ENCODE measurements at places on chromosomes 3 and 15. TPM values are rescaled to one million over a fixed set of nuclear protein-coding genes. Genes with fewer than 3 reads are reported as not detected.
A peak's percentile ranks its signal among the peaks of the same experiment; 100 is the strongest.

- DNase-seq = no peak
- no peaks in the 10 kb centered on the region for H3K36me3 ChIP-seq
- no peaks in the 10 kb centered on the region for H3K4me1 ChIP-seq
These were observed 768.6 kb upstream of the GOLIM4 start for GRCh38 chr3:168864107-168865021.

DNA sequence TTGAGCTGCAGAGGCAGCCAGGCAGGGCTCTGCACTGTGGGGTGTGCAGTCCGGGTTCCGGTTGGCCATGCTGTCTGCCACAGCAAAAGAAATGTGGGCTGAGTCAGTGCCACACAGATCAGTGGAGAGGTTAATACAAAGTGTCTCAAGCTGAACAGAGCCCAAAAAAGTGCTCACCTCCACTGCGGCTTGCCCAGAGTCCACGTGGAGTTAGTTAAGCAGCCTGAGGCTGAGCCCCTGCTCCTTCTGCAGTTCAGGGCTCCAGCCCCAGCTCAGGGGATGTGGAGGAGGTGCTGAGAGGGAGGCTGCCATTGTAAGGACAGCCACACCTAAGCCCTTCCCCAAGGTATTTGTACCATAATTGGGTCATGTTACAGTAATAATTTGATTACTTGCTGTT, 85.3 kb downstream of the LRRK1 start:
- no peak for DNase-seq
- no peaks in the 10 kb centered on the region for H3K36me3 ChIP-seq
- H3K27ac ChIP-seq = no peak overlapping the region
- peaks cover 11% of the 10 kb centered on the region for H3K4me1 ChIP-seq

DNA sequence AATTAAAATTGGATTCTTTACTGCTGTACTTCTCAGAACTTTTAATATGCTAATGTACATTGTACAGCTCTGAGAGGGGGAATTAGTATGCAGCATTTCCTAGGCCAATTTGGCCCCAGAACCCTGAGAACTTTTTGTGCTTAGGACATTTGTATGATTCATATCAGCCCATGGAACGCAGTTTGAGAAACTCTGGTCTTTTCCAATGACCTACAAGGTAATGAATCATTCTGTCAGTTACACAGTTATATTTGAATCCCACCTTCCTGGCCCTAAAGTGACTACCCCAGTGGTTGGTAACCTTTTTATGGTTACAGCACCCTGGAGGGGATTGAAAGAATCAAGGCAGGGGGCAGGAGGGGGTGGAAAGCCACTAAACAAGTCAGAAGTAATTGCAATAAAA, 25.6 kb upstream of the KBTBD12 start:
- no peak for DNase-seq
- H3K4me3 ChIP-seq = no peak overlapping the region
- H3K27me3 ChIP-seq = no peaks in the 10 kb centered on the region
- no peak overlapping the region for H3K27ac ChIP-seq
- H3K4me1 ChIP-seq = peaks cover 16% of the 10 kb centered on the region
- H3K36me3 ChIP-seq = no peaks in the 10 kb centered on the region

DNA sequence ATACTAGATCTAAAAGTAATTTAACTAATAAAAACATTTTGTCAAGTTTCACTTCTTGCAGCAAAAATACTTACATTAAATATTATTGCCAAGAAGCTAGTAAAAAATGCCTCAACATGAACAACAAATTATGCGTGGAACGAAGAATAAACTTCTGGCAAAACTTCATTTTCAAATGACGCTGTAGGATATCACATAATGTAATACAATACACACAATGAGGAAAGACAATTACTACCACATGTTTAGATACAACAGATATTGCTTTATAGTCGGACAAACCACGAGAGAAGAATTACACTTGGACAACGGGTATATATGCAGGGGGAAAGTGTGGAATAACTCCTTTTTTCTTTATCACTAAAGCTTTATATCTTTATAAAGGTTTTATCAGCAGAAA, 21.6 kb downstream of the P3H2 start:
- no peaks in the 10 kb centered on the region for H3K4me1 ChIP-seq
- H3K27me3 ChIP-seq = no peaks in the 10 kb centered on the region
- no peak overlapping the region for H3K27ac ChIP-seq
- H3K36me3 ChIP-seq = no peaks in the 10 kb centered on the region
- no peak overlapping the region for H3K4me3 ChIP-seq

- H3K4me3 ChIP-seq = no peak overlapping the region
- H3K4me1 ChIP-seq = peaks cover 18% of the 10 kb centered on the region
- H3K27ac ChIP-seq = no peak overlapping the region
- no peaks in the 10 kb centered on the region for H3K36me3 ChIP-seq
- DNase-seq = no peak
These were observed 7.7 kb downstream of the FAM107A start for GRCh38 chr3:58569287-58570001.

DNA sequence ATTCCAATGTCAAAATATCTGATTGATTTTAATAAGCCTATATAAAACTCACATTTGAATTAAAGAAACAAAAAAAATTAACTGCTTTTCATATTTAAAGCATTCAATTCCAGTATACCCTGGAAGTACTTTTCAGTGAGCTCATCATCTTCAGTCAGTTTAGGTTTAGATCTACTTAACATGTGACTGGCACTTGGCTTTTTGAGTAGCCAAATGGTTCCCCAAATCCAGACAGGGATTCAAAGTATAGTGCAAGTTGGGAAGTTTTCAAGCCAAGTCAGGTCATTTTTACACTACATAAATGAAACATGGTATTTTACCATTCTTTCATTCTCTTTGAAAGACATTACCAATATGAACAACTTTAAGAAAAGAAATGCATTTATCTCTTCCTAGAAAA, 57.5 kb downstream of the ATP8B4 start:
- no peaks in the 10 kb centered on the region for H3K36me3 ChIP-seq
- H3K4me1 ChIP-seq = no peaks in the 10 kb centered on the region
- H3K4me3 ChIP-seq = no peak overlapping the region

DNA sequence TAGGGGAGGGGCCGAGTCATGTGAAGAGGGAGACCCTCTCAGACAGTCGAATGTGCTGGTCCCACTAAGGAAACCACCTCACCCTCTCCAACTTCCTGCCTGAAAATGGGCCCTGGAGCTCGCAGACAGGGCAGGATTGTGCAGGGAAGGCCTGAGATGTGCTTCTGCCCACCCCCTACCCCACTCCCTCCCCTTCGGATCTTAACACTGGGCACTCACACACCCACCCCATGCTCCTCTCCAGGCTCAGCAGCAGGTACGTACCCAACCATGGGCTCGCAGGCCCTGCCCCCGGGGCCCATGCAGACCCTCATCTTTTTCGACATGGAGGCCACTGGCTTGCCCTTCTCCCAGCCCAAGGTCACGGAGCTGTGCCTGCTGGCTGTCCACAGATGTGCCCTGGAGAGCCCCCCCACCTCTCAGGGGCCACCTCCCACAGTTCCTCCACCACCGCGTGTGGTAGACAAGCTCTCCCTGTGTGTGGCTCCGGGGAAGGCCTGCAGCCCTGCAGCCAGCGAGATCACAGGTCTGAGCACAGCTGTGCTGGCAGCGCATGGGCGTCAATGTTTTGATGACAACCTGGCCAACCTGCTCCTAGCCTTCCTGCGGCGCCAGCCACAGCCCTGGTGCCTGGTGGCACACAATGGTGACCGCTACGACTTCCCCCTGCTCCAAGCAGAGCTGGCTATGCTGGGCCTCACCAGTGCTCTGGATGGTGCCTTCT, 20.0 kb downstream of the ATRIP start:
- H3K36me3 ChIP-seq = peaks cover 16% of the 10 kb centered on the region
- H3K4me1 ChIP-seq = peaks cover 35% of the 10 kb centered on the region
- peak overlapping the region; percentile 98 for H3K27ac ChIP-seq
- H3K4me3 ChIP-seq = peak overlapping the region; percentile 56
- H3K27me3 ChIP-seq = no peaks in the 10 kb centered on the region

GRCh38 chr15:97902140-97902780, 58.2 kb upstream of the ARRDC4 start:
- peaks cover 7% of the 10 kb centered on the region for H3K27me3 ChIP-seq
- no peaks in the 10 kb centered on the region for H3K36me3 ChIP-seq
- no peak for DNase-seq
- no peak overlapping the region for H3K27ac ChIP-seq
- no peak overlapping the region for H3K4me3 ChIP-seq
- H3K4me1 ChIP-seq = no peaks in the 10 kb centered on the region

- no peaks in the 10 kb centered on the region for H3K27me3 ChIP-seq
- H3K4me1 ChIP-seq = no peaks in the 10 kb centered on the region
- no peaks in the 10 kb centered on the region for H3K36me3 ChIP-seq
- DNase-seq = no peak
- no peak overlapping the region for H3K27ac ChIP-seq
These were observed 51.8 kb downstream of the KLHL6 start for GRCh38 chr3:183503746-183504145.

DNA sequence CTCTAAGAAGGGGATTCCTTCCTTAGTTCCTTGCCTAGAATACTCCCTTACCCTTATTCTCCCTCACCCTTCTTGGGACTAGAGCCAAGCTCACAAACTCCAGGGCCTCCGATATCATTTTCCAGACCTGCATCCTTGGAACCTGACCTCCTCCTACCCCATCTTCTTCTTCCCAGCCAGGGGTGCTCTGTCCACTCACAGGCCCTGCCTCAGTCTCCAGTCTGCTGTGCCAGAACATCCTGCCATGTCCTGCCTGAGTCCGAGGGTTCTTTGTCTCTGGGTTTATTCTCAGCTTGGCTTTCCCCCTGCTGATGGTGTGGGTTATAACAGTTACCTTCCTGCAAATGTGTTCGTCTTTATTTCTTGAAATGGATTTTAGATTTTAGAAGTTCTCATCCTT, 59.9 kb upstream of the MCF2L2 start:
- H3K27ac ChIP-seq = no peak overlapping the region
- no peaks in the 10 kb centered on the region for H3K4me1 ChIP-seq
- no peak overlapping the region for H3K4me3 ChIP-seq
- H3K36me3 ChIP-seq = no peaks in the 10 kb centered on the region
- DNase-seq = no peak

DNA sequence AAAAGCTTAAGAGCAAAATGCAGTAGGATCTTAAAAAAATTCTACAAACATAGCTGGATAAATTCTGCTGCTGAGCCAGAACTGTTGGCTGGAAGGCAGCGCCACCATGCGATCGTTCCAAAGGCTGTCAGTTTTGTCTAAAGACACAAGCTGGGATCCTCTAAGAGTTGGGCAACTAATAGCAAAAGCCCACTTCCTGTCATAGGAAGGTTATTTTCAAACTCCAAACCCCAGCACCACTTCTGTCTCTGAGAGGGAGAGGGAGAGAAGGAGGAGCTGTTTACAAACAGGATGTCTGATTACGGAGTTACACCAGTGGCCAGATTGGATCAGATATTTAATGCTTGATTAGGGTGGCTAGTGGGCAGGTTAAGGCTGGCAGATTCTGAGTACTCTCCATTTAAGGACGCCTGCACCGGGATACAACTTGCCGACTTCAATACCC, 44.0 kb downstream of the EIF4E3 start:
- no peaks in the 10 kb centered on the region for H3K36me3 ChIP-seq
- no peak overlapping the region for H3K4me3 ChIP-seq
- no peak overlapping the region for H3K27ac ChIP-seq
- peak; percentile 8 for DNase-seq
- no peaks in the 10 kb centered on the region for H3K27me3 ChIP-seq
- no peaks in the 10 kb centered on the region for H3K4me1 ChIP-seq

The PBRM1 gene
- 40.0 TPM for total RNA-seq

The TMEM212 gene
- total RNA-seq = not detected

The GMPS gene
- total RNA-seq = 119 TPM

All from HCT116 (cell line).